Activated T-helper 2 cell treated with anti-CD3 and anti-CD28 coated beads, Interferon-gamma antibody, Interleukin-2, Interleukin-4, amounts not matched to agents 10 μg/mL and 5 μg/mL and 100 μg/mL, durations not matched to agents 14 hours and 24 hours and 36 hours (primary cell): ENCODE measurements at places on chromosomes 4 and X.

DNA sequence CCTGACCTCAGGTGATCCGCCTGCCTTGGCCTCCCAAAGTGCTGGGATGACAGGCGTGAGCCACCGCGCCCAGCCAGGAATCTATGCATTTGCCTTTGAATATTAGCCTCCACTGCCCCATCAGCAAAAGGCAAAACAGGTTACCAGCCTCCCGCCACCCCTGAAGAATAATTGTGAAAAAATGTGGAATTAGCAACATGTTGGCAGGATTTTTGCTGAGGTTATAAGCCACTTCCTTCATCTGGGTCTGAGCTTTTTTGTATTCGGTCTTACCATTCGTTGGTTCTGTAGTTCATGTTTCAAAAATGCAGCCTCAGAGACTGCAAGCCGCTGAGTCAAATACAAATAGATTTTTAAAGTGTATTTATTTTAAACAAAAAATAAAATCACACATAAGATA, 44.2 kb upstream of the SHOX start:
- DNase-seq, result no peak

- DNase-seq, result no peak
Measured at GRCh38 chr4:78512357-78512920, 39.1 kb upstream of the ANXA3 start.

GRCh38 chrX:23694606-23695005, 27.3 kb downstream of the PRDX4 start:
- DNase-seq, result no peak

DNA sequence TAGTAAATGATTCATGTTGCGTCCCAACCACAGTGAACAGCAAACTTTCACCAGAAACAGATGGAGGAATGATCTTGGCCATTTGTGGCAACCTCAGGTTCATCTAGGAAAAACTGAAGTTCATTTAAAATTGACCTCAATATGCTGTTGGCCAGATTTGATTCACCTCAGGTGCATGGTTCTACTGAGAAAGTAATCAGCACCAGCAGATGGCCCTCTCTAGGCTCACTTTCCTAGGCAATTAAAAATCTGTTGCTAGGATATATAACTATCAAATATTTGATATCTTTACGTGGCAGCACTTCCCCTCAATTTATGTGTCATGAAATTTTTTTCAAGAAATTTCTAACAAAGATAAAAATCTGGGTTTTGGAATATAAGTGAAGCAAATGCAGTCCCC, 344.7 kb downstream of the GALNTL6 start:
- DNase-seq, result no peak

GRCh38 chr4:101135371-101136010, 211.8 kb downstream of the PPP3CA start:
- DNase-seq, result no peak

DNA sequence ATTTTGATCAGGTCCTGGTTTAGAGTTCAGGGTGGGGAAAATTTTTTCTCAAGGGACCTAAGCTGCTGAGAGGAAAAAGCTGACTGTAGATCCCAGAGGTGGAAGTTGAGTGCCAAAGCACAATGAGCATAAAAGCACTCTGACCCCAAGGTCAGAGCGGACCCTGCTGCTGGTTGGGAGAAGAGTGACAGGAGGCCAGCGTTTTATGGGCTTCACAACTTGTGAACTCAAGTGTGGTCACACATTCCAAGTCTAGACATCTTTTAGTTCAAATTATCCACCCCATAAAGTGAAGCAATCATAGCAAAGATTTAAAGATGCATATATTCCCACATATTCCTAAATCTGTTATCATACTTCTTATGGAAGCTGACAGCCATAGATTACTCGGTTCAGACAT, 220.3 kb downstream of the CHIC2 start:
- DNase-seq, result no peak
